ENCODE measurements at places on chromosomes 7 and 10.
A peak's percentile ranks its signal among the peaks of the same experiment; 100 is the strongest.

GRCh38 chr7:116284390-116284789, 74.1 kb downstream of the TES start:
- DNase-seq, result no peak

DNA sequence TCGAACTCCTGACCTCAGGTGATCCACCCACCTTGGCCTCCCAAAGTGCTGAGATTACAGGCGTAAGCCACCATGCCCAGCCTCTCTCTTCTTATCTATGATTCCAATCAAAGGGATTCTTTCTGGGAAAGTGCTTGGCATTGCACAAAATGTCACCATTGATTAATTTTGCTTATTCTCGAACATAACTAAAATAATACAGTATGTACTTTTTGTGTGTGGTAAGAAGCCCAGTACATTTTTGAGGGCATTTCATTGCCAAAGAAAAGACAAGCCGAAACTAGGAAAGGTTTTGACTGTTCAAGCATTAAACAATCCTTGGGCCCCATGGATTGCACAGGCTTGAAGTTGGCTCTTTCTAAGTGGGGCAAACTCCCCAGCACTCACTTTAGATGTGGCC, 18.3 kb upstream of the CACUL1 start:
- DNase-seq, result no peak

GRCh38 chr10:25901199-25901598, 32.8 kb upstream of the MYO3A start:
- DNase-seq, result no peak

DNA sequence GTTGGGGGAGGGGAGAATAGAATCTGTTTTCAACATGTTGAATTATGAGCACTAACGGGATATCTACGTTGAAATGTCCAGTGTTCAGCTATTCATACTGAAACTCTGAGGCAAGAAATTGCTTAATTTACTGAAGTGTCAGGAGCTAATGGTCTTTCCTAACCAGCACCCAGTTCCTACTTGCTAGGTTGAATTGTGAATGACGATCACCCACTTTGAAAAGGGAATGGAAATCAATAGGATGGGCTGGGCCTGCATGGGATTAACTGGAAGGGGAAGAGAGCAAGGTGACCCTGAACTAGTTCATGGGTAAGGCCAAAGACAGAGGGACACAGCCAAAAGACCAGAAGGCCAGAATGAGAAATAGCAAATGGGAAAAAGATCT, 51.3 kb downstream of the HIPK2 start:
- DNase-seq, result no peak

DNA sequence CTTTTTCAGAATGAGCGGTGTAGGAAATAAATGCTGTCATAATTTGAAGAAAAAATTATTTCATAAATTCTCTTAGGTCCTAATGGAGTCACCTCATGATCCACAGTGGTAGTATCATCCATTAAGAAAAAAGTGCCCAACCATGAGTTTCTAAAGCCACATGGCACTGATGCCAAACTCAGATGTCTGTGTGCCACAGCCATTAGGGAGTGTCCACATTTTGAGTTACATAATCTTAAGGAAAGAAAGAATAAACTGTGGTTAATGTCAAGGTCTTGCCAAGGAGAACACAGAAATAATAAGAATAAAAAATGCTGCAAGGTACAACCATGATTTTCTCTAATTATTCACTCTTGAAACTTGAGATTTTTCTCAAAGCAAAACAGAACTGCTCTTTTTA, 1101.8 kb downstream of the SORCS3 start:
- DNase-seq, result no peak

DNA sequence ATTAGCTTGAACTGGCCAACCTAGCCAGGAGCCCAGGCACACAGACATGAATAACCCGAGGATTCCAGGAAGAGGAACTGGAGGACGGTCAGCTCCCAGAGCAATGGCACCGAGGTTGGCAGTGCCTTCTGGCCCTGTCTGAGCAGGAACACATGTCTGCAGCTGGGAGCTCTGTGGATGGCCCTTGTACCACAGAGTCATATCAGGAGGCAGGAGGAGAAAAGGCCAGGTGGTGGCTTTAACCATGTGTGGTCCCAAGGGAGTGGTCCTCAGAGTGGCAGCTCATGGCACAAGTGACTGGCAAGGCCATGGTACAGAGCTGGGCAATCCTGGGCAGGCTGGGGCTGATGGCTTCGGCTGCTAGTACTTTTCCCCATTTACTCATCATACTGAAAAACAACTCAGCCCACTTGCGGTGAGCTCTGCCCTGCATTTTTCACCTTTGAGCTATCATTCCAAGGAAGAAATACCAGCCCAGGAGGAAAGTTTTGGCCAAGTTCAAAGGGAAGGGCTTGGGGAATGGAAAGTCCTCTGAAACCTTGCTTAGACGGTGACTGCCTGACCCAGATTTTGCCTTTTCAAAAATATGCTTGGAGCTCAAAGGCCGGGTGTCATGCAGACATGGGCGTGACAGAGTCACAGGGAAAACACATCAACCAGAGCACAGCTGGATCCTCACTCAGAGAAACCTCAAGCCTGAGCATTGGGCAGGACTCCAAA, 25.7 kb upstream of the LOXL4 start:
- DNase-seq, result no peak

DNA sequence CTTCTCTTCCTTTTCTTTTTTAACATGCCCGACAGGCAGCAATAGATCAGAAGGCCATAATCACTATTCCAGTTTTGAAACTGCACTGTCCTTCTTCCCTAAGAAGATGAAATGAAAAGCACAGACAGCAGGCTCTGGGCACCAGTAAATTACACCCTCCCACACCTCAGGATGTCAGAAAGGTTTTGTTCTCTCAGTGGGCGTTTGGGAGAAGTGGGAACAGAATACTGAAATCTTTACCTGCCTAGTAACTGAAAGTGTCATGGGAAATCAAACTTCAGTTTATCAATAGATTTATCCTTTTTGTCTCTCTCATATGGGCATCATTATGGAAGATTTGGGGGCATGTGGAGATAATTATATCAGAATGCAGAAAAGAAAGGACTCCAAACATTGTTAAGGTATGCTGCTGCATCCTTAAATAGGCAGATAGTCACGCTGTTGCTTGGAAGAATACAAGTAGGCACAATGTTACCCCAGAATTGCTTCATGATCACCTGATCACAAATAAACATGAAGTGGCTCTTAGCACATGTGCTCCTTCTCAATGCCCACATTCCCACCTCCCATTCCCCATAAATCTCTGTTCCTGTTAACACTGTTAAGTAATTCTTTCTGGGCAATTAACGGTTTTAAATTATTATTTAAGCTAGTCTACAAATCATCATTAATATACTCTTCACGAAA, 113.3 kb downstream of the DOCK4 start:
- no peak for DNase-seq

DNA sequence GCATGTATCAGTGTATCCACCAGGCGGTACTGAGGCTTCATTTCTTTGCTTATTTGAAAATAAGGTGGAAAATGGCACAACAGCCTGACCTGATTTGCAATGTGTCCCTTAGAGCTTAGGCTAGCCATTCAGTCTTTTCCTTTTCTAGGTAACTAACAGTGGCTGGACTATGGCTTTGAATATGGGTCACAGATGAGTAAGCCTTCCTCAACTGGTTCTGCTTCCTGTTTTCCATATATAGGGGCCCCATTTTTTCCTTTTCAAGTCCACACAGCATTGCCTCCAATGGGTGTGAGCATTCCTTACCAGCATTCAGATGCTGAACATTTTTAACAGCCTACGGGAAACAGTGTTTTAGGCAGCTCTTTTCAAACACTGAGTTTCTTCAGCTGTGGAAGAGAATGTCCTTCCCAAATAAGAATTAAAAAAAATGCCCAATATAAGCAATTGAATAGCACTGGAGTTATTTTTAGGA, 3.9 kb upstream of the ITGB1 start:
- DNase-seq, result no peak

DNA sequence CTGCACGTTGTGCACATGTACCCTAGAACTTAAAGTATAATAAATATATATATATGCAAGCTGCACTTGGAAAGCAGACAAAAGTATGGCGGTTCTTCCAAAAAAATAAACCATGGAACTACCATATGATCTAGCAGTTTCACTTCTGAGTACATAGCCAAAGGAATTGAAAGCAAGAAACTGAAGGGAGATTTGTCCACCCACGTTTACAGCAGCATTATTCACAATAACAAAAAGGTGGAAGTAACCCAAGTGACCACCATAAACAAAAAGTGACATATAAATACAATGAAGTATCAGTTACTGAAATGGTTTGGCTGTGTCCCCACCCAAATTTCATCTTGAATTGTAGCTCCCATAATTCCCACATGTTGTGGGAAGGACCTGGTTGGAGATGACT, 525.3 kb upstream of the CELF2 start:
- DNase-seq, result no peak

DNA sequence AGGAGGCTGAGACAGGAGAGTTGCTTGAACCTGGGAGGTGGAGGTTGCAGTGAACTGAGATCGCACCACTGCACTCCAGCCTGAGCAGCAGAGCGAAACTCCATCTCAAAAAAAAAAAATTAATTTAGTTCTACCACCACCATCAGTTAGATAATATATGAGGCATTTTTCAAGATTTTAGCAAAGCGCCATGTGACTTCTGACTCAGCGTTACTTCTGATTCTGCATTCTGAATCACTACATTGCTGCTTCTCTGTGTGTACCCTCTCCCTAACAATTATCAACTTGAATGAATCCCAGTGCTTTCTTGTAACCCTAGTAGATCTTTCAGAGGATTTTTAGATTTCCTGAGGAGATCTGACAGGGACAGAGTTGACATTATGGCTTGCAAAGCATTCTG, 176.8 kb upstream of the SORCS1 start:
- no peak for DNase-seq

GRCh38 chr7:139701908-139702307, 75.9 kb downstream of the HIPK2 start:
- DNase-seq, result no peak

DNA sequence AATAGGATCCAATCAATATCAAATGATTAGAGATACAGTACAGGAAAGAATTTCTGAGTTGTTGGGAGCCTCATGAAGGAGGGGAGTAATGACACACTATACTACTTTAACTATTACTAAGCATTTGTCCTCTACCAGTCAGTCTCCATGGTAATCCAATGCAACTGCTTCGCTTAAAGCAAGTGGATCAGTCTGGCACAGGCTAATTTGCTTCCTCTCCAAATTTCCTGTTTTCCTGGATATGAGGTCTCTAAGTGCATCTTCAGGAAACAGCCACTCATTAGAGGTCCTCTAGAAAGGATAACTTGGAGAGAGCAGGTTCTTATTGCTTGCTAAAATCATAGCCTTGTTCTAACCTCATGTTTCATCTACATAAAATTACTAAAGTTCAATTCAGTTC, 8.4 kb upstream of the SEPTIN7 start:
- no peak for DNase-seq

- DNase-seq, result no peak
Observed at GRCh38 chr7:80631421-80631820, 7.0 kb upstream of the CD36 start.

DNA sequence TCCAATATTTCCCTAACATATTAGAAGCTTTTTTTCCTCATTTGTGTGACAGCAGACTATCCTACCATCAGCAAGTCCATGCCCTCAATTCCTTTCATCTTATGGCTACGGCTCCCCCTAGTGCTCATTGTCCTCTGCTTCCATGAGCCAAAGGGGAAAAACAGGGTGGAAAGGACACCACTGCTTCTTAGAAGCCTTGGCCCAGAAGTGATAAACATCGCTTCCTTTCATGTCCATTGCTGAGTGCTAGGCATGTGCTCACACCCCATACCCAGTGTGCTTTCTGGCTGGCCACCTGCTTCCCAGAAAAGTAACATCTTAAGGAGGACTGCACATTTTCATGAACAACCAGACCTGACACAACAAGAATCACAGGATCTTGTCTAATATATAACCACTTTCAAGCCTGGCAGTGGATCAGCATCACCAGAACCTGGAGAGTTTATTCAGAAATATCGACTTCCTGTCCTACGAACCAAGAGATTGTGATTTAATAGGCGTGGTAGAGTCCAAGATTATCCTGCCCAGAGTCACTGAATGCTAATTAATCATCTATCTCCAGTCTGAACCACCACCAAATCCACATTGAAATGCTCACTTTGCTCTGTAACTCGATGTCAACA, 650.5 kb upstream of the SORCS1 start:
- peak; percentile 42 for DNase-seq

- DNase-seq, result no peak
Observed at GRCh38 chr10:58765910-58766309, 253.2 kb downstream of the BICC1 start.

- DNase-seq, result no peak
Observed at GRCh38 chr10:14815681-14816080, 22.2 kb downstream of the CDNF start.

GRCh38 chr7:92231-92674, 100.1 kb upstream of the FAM20C start:
- no peak for DNase-seq

DNA sequence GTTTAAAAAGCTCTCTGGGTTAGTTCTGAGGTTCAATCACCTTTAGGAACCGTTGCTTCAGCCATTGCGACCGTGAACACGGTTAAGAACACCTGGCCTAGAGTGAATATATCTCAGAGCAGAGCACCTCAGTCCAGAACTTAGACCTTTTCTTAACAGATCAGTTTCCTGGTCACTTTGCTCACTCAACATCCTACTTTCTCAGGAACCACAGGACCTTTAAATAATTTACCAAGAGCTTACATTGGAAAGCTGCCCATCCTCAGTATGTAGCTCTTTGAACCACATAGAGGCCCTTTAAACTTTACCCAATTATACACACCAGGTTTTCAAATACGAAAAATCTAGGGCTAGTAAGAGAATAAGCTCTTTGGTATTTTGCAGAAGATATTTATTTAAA, 153.2 kb downstream of the NRBF2 start:
- no peak for DNase-seq

GRCh38 chr7:89987665-89988064, 166.6 kb upstream of the STEAP1 start:
- no peak for DNase-seq

DNA sequence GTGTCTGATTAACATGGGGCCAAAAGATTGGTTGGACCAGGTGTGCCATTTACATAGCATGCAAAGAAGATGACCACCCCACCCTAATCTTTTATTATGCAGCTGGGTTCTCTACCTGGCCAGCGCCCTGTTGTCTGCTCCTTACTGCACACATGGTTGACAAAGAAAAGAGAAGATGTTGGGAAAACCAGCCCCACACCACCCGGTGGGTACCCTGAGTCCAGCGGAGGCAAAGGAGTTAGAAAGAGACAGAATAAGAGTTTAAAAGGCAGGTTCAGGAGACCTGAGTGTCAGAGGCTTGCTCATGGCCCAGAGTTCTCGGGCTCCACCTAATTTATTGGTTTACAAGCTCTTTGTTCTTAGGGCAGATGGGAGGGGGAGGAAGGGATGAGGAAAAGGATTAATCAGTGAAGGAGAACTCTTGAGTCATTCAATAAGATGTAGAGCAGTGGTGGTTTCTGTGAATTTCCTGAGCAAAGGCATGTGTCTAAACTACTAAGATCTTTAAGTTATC, 24.1 kb upstream of the ABCA13 start:
- no peak for DNase-seq

GRCh38 chr10:76444034-76444800, 1012.8 kb downstream of the LRMDA start:
- DNase-seq, result no peak

GRCh38 chr10:128011059-128011979, 104.4 kb downstream of the PTPRE start:
- DNase-seq, result peak; percentile 78

All from right kidney (tissue), 9 donors.